ENCODE measurements at places on chromosomes 1 and 21.
A peak's percentile ranks its signal among the peaks of the same experiment; 100 is the strongest.

DNA sequence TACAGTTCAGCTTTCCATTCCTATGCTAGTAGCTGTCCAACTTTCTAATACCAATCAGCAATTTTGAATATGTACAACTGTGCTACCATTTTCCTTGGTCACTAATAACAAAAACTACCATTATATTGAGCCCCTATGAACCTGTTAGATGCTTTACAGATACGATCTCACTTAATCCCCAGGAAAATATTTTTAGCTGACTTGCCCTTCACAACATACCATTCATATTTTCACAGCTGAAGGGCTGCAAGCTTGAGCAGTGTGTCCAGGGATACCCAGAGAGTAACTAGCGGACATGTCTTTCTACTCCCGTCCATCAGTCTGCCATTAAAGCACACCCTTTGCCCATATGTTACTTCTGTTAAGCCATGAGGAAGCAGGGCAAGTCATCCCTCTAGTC is 140.5 kb downstream of the SPATA46 start:
- no peak for DNase-seq

- peak; percentile 70 for DNase-seq
These were observed 31.4 kb downstream of the CLCA1 start for GRCh38 chr1:86499987-86500593.

DNA sequence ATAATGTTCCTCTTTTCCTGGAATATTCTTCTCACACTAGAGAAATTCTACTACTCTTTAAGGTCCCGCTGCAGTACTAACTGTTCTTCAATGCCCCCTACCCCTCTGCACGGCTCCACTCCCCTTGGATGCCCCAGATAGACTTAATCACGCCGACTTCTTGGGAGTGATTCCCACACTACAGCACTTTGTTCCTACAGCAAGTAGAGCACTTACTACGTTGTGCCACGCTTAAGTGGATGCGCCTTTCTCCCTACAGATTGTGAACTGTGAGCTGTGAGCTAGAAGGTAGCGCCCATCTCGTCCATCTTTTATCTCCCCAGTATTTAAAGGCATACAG is 2.2 kb downstream of the ZNF436 start:
- peak; percentile 31 for DNase-seq

GRCh38 chr1:202182040-202182877 is 11.3 kb upstream of the LGR6 start:
- no peak for DNase-seq

- no peak for DNase-seq
These were observed 73.6 kb upstream of the TLR5 start for GRCh38 chr1:223216531-223217205.

- DNase-seq = no peak
These were observed 160.7 kb downstream of the HHIPL2 start for GRCh38 chr1:222387007-222387814.

DNA sequence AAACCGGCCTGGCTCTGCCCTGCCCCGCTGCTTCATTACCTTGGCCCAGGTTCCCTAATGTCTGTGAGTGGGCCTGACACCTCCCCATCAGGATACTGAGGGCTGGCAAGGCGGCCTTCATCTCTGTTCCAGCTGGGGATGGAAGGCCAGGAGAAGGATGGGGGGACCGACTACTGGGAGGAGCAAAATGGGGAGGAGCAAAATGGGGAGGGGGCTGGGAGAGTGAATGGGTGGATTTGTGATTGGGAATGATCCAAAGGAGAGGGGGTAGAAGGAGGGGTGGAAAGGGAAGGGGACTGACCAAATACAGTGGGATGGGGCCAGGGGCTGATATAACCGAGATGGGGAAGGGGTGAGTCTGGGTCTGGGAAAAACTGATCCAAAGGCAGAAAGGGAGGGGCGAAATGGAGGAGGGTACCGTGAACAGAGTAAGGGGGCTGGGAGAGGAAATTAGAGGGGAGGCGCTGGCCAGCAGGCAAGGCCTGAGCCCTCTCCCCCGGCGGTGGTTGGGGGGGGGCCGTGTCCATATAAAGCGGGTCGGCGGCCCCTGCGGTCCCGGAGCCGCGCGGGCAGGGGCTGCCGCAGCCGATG is at the start of gene FOXE3:
Gene FOXE3 (plus strand): TSS at position 558 of the 591 bp plus-strand sequence. CDS start 31 bp downstream, at position 589.
- no peak for DNase-seq

- DNase-seq = no peak
These were observed 9.4 kb upstream of the PLEKHA6 start for GRCh38 chr1:204368996-204369726.

- no peak for DNase-seq
These were observed 3.6 kb upstream of the GNB1 start for GRCh38 chr1:1894354-1895059.

- DNase-seq = peak; percentile 85
These were observed 4.5 kb downstream of the TTC24 start for GRCh38 chr1:156583821-156584622.

- no peak for DNase-seq
These were observed 8.8 kb upstream of the CDCP2 start for GRCh38 chr1:54161495-54162168.

DNA sequence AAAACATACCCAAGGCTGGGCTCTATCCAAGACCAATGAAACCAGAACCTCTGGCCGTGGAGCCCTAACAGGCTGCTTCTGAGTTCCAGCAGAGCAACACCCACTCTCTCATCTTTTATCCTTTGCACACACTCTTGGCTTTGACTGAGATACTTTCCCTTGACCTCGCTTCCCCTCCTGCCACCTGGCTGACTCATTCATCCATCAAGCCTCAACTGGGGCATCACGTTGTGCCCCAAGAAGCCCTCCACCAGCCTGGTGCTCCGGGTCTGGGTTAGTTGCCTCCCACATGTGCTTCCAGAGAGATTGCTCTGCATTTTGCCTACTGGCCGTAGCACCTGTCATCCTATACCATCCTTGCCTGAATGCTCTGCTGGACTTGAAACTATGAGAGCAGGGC is 34.5 kb upstream of the SERBP1 start:
- DNase-seq = no peak

GRCh38 chr1:9629445-9630201 is 21.9 kb upstream of the PIK3CD start:
- DNase-seq = peak; percentile 26

- DNase-seq = no peak
These were observed 9.3 kb downstream of the FAM151A start for GRCh38 chr1:54614024-54614423.

- no peak for DNase-seq
These were observed 110.2 kb downstream of the MATN1 start for GRCh38 chr1:30613188-30613587.

- DNase-seq = no peak
These were observed 375.6 kb upstream of the PRMT6 start for GRCh38 chr1:106680776-106681344.

GRCh38 chr1:77202751-77203150 is 16.5 kb downstream of the PIGK start:
- no peak for DNase-seq

GRCh38 chr21:34715518-34715917 is 46.7 kb downstream of the CLIC6 start:
- no peak for DNase-seq

- no peak for DNase-seq
These were observed 15.8 kb downstream of the DISP3 start for GRCh38 chr1:11494771-11495170.

DNA sequence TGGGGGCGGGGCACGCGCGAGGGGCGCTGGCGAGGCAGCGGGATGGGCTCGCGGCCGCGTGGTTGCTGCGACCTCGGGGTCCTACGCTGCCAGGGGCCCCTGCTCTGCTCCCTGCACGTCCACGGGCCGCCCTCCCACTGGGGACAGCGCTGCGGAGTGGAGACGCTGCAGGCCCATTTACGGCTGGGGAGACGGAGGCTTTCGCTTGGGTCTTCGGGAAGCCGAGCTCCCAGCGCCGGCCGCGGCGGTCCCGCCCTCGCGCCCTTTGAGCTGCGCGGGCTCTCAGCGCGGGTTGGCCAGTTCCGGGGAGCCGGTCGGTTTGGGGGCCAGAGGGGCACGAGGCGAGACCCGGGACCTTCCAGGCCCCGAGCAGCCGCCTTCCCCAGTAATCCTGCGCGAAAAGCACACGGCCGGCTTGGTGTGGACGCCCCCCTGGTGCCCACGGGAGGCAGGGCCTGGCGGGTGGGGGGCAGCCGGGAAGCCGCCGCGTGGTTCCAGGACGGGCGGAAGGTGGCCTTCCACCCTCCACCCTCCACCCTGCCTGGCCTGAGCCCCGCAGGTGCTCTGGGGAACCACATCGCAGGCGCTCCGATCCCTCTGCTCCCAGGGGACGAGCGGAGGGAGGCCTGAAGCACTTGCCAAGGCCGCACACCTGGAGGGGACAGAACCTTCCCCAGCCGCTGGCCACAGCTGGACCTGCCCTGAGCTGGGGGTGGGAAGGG is 570 bp upstream of the PEX10 start:
- DNase-seq = peak; percentile 68

GRCh38 chr1:30569384-30569783 is 154.0 kb downstream of the MATN1 start:
- no peak for DNase-seq

DNA sequence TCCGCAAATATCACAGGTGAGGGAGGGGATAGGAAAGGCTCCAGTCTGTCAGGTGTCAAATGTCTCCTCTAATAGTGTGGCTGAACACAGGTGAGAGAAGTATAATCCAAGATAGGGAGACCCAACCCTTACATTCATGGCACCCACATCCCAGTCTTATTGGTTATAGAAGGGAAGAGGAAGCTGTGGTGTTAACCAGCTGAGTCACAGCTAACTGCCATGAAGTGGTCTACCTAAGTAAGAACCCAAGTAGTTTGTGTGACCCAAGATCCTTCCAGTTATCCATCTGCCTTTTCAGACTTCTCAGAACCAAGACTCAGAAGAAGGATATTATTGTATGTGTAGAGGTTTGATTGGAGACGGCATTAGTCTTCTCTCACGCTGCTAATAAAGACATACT is 37.1 kb downstream of the DDAH1 start:
- DNase-seq = no peak

GRCh38 chr1:226634166-226634588 is 85.6 kb downstream of the STUM start:
- DNase-seq = peak; percentile 71

Measured in hematopoietic multipotent progenitor cell treated with erythropoietin and hydrocortisone succinate and interleukin-3 and kit ligand, for 8 days (in vitro differentiated cells).